ENCODE measurements at places on chromosomes 3 and 15. TPM values are rescaled to one million over a fixed set of nuclear protein-coding genes. Genes with fewer than 3 reads are reported as not detected.

The ABI3BP gene
- total RNA-seq: not detected

The CADM2 gene
- 0.03 TPM for total RNA-seq

The XCR1 gene
- 0.14 TPM for total RNA-seq

The CHRD gene
- 0.22 TPM for total RNA-seq

The MUC4 gene
- total RNA-seq: not detected

The KY gene
- not detected for total RNA-seq

The PLCH1 gene
- total RNA-seq: 0.20 TPM

The PSTPIP1 gene
- total RNA-seq: 79.4 TPM

The IL5RA gene
- 0.59 TPM for total RNA-seq

The FOXB1 gene
- 0.14 TPM for total RNA-seq

The MAGI1 gene
- total RNA-seq: not detected

The TTLL13 gene
- 0.63 TPM for total RNA-seq

The AP3B2 gene
- 0.98 TPM for total RNA-seq

The CCR8 gene
- total RNA-seq: 2.1 TPM

The COL6A5 gene
- total RNA-seq: not detected

The SOX14 gene
- not detected for total RNA-seq

The KBTBD13 gene
- total RNA-seq: not detected

The SLC9C1 gene
- total RNA-seq: not detected

The CISH gene
- total RNA-seq: 3.5 TPM

The SLC6A11 gene
- not detected for total RNA-seq

The ISL2 gene
- total RNA-seq: not detected

The DUOXA1 gene
- total RNA-seq: 1.0 TPM

The ATP13A5 gene
- not detected for total RNA-seq

The CCNB2 gene
- total RNA-seq: 0.85 TPM

The ZNF662 gene
- 2.7 TPM for total RNA-seq

The RARB gene
- not detected for total RNA-seq

The LIPC gene
- total RNA-seq: 1.2 TPM

The KATNBL1 gene
- total RNA-seq: 13.0 TPM

The RGMA gene
- not detected for total RNA-seq

All from CD4-positive, alpha-beta T cell (primary cell).